Lung microvascular endothelial cell (primary cell): ENCODE measurements at places on chromosomes 7 and 10.

- peak; percentile 27 for DNase-seq
Observed at GRCh38 chr10:70480239-70480861, 1.8 kb downstream of the PALD1 start.

- no peak for DNase-seq
Observed at GRCh38 chr10:7036951-7037350, 373.9 kb downstream of the SFMBT2 start.

GRCh38 chr10:10222304-10222841 is 795.3 kb upstream of the CELF2 start:
- DNase-seq: no peak

GRCh38 chr10:125010362-125010761 is 68.4 kb downstream of the ZRANB1 start:
- no peak for DNase-seq

GRCh38 chr10:103843045-103843444 is 12.3 kb downstream of the SH3PXD2A start:
- DNase-seq: no peak

DNA sequence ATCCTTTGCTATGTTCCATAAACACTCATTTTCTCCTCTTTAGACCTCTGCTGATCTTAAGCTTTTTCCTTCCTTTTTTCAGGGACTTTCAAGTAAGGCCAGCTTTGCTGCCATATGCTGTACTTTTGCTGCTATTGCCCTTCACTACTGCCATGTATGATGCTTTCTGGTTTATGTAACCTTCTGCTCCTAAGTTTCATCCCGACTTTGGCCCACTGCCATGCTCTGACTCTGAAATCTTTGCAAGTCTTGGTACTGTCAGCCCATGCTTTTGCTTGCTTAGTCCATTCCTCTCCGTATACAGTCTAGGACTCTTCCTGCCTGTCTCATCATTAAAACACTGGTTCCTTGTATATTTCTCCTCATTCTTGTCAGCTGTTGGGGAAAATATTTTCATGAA is 152.4 kb downstream of the RNF133 start:
- no peak for DNase-seq

GRCh38 chr10:5165738-5166137 is 19.2 kb downstream of the AKR1C8 start:
- DNase-seq: peak; percentile 34

DNA sequence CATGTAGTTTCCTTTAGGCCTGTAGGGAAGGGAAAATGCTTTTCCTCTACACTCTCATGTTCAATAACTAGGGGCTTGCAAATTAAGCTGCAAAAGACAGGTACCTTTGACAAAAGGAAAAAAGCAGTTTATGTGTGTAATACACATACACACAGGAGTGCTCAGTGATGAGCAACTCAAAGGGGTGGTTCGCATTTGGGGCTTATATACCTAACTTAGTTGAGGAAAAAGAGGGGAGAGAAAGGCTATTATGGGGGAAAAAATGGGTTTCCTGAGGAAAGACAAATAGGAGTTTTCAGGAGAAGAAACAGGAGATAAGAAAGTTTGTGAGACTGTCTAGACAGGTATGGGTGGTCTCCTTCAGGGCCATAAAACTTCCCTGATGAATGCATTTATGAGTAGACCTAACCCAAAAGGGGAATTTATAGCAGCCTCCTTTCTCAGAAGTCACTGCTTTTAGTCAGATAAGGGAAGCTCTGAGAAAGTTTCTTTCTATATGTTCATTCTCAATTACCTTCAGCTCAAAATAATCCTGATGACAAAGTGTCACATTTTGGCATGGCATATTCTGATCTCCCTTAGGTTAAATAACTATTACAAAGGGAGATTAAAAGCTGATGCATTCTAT is 55.2 kb upstream of the EZH2 start:
- DNase-seq: no peak

DNA sequence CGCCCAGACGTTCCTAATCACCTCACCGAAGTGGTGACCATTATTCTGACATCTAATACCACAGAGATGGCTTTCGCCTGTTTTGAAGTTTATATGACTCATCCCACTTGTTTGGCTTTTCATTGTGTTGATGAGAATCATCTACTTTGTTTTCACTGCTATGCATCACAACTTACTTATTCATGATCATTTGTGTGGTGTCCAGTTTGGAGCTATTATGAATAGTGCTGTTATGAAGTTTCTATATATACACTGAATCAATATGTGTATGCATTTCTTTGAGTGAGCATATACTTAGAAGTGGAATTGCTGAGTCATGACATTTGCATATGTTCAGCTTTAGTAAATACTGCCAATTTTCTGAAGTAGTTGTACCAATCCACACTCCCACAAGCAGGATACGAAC is 38.6 kb upstream of the TNKS2 start:
- peak; percentile 31 for DNase-seq

GRCh38 chr10:60942788-60943315 is 1.1 kb downstream of the RHOBTB1 start:
- peak; percentile 47 for DNase-seq

GRCh38 chr10:133616371-133617130 is 10.0 kb downstream of the FRG2B start:
- no peak for DNase-seq

- peak; percentile 40 for DNase-seq
Observed at GRCh38 chr7:37441386-37441760, 7.3 kb downstream of the ELMO1 start.

- DNase-seq: peak; percentile 25
Observed at GRCh38 chr7:12584930-12585329, 14.4 kb downstream of the SCIN start.

DNA sequence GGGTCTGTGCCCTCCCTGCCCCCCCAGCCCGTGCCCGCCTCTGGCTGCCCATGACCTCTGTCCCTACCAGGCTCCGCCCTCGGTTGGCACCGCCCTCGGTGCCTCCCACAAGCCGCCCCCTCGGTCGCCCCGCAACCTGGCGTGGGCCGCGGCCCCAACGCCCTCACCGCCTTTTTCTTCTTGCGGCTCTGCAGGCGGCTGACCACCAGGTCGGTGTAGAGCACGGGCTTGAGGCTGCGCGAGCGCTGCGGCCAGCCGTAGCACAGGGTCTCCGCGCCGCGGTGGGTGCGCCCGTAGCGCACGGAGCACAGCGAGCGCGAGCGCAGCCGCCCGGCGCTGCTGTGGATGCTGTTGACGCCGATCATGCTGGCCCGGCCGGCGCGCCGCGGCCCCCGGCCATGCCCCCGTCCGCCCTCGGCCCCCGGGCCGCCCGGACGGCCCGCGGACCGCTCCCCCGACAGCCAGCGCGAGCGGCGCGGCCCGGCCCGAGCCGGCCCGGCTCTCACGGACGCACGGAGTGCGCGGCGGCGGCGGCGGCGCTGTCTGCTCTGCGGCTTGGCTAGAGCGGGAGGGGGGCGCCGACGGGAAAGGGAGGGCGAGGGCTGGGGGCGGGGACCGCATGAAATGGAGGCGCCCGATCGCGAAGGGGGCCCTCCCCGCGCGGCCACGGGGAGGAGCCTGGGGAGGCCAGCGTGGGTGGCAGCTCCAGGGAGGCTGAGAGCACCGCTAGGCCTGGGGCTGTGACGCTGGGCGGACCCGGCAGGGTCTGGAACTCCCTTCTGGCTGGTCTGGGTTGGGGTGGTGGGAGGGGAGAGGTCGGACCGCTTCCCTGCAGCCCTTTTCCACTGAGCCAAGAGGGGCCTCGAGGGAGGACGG is 9.6 kb downstream of the PSD start:
- DNase-seq: peak; percentile 40

DNA sequence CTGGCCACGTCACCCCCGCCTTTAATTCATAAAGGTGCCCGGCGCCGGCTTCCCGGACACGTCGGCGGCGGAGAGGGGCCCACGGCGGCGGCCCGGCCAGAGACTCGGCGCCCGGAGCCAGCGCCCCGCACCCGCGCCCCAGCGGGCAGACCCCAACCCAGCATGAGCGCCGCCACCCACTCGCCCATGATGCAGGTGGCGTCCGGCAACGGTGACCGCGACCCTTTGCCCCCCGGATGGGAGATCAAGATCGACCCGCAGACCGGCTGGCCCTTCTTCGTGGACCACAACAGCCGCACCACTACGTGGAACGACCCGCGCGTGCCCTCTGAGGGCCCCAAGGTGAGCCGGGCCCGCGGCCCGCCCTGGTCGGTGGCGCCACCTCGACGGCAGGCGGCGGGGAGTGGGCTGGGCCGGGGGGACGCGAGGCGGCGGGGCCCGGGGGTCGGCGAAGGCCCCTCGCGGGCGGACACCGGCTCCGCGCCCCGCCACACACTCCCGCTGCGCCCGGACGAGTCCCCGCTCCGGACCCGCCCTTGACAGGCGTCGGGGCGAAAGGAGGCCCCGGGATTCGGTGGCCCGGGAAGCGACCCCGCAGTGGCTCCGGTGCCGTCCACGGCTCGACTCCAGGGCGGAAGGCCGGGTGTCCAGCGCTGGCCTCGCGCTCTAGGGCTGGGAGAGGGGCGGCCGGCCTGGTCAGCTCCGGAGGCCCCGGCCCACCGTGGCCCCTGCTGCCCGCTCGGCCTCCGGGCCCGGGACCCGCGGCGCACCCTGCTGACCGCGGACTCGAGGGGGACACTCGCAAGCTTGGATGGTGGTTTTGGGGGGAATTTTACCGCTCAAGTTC is 557 bp downstream of the BAG3 start:
- DNase-seq: peak; percentile 31

- no peak for DNase-seq
Observed at GRCh38 chr7:127362364-127363027, 30.0 kb downstream of the ZNF800 start.

DNA sequence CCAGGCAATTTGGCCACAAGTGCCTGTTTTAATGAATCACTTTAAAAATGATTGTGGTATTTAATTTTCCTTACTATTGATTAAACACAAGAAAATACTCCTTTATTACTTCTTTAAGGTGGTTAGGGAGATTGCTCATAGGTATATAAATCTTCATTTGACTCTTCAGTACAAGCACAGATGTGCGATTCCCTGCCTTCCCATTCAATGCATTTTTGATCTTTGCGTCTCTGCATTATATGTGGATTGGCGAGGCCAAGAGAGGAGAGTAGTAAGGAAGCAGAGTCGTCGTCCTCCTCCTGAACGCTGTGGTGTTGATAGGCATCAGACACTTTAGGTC is 683.7 kb downstream of the LRMDA start:
- DNase-seq: no peak

DNA sequence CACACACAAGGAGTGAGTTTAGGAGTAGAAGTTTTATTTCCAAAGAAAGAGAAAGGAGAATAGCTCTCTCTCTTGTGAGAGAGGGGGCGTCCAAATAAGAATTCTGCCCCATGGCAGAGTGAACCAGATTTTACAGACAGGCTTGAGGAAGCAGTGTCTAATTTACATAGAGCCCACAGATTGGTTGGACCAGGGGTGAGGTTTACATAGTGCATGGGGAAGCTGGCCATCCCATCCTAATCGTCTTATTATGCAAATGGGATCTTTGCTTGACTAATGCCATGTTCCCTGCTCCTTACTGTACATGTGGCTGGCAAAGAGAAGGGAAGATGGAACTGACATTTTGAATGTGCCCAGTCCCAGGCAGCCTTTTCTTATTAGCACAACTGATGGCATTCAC is 60.0 kb upstream of the ACSM6 start:
- no peak for DNase-seq

DNA sequence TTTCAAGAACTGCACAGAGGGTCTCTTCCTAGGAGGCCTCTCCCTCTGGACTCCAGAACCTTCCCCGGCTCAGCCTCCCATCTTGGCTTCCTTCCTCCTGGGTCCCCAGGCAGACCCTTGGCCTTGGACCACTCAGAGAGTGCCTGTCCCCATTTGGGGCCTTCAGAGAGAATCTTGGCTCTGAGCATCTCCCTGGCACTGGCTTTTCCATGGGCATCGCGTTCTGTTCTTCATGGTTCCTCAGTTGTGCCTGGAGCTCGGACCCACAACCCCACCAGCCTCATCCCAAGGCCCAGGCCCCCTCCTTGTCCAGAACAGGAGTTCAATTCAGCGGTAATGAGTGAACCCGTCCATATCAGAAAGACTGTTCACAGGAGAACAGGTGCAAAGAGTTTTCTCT is 73.4 kb downstream of the VIPR2 start:
- DNase-seq: no peak

DNA sequence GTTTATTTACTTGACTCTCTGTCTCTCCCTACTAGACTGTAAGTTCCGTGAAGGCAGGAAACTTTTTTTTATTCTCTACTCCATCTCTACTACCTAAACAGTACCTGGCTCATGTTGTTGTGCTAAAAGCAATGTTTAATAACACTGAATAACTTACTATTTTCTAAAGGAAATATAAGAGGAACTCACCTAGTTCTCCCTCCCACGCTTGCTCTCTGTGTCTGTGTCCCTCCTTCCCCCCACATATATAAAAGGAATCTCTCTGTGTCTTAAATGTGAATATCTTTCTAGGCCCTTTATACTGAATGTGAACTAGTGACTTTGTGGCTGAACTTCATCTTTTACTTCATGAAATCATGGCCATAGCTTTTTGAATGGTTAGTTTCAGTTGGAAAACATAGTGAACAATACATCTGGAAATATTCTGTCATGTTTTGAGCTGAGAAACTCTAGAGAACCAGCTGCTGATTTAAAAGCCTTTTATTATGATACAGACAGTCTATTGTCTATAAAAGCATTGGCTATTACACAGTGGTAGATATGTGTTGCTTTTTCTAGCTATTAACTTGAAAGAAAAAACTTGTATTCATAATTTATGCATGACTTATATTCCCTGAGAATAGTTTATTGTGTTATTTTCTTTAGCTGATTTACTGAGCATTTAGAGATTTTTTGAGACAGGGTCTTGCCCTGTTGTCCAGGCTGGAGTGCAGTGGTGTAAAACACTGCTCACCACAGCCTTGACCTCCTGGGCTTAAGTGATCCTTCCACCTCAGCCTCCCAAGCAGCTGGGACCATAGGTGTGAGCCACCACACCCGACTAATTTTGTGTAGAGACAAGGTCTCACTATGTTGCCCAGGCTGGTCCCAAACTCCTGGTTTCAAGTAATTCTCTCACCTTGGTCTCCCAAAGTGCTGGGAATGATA is 42.5 kb downstream of the VCL start:
- DNase-seq: no peak

DNA sequence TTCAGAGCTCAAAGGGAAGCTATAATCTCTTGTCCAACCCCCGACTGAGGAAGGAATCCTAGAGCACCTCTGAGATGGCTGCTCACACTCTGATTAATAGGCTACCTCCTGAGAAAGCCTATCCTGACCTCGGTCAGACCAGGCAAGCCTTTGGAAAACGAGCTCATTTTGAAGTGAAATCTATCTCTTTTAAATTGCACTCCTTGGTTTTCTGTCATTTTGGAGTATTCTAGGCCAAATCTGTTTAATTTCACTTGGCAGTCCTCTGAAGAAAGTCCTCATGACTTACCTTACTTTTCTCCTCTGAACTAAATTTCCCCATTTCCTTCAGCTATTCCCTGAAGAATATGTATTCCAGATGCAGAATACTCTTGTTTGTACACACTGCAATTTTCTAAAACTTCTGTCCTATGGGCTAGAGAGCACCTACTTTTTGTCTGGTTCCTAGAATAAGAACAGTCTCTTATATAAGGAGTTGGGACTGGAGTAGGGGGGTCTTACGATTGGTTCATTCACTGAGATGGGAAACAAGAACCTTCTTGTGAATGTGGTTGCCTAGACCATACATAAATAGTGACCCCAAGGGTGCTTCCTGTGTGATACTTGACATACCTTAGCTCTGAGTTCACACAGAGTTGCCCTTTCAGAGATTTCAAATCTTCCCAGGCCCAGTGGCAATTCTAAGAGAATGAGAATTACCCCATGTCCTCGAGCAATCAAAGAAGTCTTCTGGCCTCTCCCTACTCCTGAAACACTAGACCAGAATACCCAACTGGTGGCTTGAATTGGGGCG is 31.9 kb upstream of the HPS1 start:
- DNase-seq: no peak

- DNase-seq: peak; percentile 20
Observed at GRCh38 chr10:69835875-69836730, 34.4 kb downstream of the COL13A1 start.
